ENCODE measurements at places on chromosomes 1 and 21.

DNA sequence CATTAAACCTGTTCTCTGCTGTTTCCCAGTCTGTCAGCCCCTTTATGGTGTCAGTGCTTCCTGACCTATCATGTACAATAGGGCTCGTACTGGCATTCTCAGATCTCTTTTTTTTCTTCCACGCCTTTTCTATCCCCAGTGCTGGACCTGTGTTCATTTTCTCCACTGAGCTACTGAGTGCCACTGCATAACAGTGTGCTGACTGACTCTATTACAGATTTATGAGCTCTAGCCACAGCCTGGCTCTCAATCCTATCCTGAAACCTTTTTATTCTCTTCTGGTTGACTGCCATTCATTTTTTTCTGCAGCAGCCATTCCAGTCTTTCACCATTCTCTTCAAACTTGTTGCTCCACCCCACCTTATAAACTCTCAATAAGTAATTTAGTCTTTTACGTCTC lies 59.6 kb upstream of the MACF1 start:
- no peak for DNase-seq

- no peak for DNase-seq
Observed at GRCh38 chr1:245996811-245997210, 510.3 kb downstream of the SMYD3 start.

- no peak for DNase-seq
Observed at GRCh38 chr1:151590961-151591360, 20.9 kb upstream of the SNX27 start.

DNA sequence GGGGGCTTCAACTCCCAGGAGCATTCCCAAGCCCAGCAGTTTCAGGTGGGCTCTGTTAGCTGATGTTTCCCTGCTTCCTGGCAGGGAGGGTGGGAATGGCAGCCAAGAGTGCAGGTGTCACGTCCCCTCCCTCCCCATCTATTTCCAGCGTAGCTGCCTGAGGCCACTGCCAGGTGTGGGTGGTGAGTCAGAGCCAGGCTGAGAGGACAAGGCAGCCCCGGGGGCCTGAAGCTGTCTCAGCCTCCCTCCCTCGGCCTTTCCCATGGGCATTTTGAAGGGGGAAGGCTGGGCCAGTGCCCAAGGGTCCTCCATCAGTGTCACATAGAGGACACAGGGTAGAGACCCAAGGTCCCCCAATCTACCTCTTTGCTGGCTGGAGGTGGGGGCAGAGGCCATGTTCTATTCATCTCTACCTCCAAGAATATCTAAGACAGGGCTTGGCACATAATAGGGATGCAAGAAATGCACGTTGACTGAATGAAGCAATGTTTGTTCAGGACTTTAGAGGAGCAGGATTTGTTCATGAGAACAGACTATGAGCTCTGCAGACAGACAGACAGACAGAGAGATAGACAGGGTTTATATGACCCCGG lies 34.4 kb upstream of the ID3 start:
- DNase-seq = no peak

DNA sequence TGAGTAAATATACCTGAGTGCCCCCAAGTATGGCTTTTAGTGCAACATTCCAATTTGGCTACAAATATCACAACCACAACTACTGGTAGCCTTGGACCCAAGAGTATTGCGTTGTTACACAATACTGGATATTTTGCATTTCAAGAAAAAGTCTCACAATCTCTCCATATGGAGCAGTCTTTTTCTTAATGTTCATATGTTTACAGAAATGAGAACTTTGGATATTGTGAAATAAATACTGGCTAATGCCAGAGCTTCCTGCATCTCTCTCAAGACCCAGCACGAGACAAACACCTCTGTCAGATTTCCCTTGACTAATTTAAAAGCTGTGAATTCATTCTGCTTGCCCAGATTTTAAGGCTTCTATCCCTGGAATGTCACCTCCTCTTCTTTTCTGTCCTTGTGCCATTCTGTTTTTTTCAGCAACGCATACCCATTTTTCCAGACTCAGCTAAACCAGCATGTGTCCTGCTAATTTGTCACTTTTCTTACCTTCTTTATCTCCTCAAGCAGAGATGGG lies 136.2 kb upstream of the BACE2 start:
- no peak for DNase-seq

DNA sequence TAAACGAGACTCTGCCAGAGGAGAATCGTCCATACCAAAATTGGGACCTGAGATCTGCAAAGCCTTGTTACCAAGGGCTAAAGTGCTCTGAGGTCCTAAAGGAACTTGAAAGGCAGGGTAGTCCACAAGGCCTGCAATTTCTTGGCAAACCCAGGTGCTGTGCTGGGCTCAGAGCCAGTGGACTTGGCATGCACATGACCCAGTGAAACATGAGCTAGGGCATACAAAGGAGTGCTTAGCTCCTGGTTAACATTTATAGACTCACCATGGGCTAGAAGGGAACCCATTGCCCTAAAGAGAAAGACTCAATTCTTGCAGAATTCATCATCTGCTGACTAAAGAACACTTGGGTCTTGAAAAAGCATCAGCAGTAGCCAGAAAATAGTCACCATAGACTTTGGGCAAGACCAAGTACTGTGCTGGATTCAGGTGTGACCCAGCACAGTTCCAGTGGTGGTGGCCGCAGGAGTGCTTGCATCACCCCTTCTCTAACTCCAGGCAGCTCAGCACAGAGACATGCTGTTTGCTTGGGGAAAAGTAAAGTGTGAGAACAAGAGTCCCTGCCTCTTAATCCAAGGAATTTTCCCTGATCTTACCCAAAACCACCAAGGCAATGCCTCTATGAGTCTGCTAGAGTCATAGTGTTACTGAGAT lies 1069.4 kb upstream of the ADGRL2 start:
- no peak for DNase-seq

- DNase-seq = no peak
Observed at GRCh38 chr1:150516050-150516591, 569 bp downstream of the FALEC start.

- DNase-seq = no peak
Observed at GRCh38 chr21:16117331-16117730, 387.5 kb downstream of the USP25 start.

DNA sequence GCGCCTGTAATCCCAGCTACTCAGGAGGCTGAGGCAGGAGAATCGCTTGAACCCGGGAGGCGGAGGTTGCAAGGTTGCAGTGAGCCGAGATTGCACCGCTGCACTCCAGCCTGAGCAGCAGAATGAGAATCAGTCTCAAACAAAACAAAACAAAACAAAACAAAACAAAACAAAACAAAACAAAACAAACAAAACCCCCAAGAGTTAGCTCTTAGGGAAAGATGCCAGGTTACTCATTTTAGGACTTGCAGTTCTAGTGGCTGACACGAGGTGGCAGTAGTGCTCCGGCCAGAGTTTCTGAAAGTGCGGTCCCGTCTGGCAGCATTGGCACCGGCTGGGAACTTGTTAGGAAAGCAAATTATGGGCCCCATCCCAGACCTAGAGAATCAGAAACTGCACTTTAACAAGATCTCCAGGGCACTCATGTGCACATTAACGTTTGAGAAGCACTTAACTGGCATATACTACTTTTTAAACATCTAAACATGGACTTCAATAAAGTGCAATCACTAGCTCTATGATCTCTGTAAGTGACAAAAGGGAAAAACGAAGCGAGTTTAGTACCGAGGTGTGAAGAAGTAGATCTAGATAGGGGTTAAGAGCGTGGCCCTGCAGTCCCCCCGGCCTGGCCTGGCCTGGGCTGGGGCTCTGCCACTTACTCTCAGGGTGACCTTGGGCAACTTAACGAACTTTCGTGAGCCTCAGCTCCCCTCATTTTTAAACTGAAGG lies 41.9 kb upstream of the TNFRSF1B start:
- DNase-seq = peak; percentile 88

DNA sequence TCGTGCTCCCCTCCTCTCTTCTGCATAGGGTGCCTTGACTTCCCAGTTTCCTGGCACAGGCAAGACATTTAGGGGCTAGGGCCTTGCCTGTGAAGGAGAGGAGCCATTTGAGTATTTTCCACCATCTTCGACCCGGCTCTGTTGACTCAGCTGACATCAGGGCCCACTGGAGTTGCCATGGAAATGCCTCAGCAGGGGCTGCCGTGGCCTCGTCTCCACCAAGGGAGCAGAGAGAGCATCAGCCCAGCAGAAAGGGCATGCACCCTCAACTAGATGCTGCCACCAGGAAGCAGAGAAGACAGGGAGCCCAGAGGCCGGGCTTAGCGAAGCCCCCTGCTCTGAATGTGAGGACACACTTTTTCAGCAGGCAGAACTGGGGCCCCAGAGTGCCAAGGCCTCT lies 101.9 kb upstream of the ACTL8 start:
- DNase-seq = no peak

DNA sequence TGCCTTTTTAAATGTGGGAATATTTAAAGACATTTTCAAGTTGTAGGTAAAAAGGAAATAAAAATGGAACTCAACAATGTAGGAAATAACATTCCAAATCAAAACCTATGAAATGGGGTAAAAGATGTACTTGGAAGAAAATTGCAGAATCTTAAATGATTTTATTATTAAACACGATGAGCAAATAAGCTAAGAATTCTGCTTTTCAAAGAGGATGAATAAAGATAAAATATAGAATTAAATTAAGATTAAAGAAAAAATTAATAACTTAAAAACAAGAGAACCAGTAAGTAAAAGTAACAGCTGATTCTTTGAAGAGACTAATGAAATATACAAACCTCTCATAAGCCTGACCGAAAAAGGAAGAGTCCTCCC lies 74.0 kb downstream of the NPHP4 start:
- no peak for DNase-seq

DNA sequence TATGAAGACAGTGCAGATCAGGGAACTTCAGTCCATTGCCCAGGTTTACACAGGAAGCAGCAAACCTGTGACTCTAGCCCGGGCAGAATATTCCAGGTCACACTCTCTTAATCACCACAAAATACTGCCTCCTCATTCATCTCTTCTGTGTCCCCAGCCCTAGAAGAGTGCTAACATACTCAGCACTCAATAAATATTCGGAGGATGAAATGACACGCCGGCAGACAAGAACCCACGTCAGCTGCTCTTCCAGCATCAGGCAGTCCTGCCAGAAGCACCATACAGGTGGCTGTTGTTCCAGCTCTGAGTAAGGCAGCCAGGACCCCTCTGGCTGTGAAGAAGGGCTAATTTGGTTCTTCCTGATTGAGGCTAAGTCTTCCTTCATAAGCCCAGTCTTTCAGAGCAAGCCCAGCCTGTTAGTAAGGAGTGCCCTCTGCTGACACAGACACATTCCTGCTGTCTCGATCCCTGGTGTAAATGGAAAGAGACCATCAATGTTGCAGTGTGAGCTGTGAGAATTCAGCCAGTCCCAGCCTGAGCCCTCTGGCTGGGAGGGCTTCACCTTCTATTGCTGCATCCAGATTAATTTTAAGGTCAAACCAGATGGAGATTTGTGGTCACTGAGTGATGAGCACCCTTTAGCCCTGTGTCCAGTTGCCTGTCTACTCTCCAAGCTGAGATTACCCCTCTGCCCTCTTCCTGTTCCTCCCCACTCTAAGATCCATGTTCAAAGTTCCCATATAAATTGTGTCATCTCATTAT lies 45.0 kb upstream of the KIRREL1 start:
- DNase-seq = no peak

- DNase-seq = peak; percentile 60
Observed at GRCh38 chr1:41898191-41898713, 20.5 kb downstream of the HIVEP3 start.

DNA sequence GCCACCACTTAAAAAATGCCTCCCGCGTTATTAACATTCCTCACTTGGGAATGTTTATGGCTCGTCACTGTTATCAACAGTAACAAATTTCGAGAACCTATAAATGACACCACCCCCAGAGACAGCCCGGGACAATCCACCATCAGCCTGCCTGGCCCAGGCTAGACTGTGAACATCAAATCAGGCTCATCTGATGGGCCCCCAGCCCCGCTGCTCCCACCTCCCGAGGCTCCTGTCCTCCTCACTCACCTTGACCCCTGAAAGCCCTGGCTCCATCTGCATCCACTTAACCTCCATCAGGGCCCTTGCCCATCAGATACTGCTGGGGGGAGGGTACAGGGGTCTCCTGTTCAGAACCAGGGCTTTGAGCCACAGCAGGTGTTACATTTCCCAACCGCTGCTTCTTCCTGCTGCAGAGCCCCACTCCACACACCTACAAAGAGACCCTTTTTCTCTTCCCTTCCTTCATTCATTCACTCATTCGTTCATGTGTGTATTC lies 156.5 kb upstream of the VAMP3 start:
- no peak for DNase-seq

- no peak for DNase-seq
Observed at GRCh38 chr1:200891774-200892157, 2.9 kb upstream of the INAVA start.

DNA sequence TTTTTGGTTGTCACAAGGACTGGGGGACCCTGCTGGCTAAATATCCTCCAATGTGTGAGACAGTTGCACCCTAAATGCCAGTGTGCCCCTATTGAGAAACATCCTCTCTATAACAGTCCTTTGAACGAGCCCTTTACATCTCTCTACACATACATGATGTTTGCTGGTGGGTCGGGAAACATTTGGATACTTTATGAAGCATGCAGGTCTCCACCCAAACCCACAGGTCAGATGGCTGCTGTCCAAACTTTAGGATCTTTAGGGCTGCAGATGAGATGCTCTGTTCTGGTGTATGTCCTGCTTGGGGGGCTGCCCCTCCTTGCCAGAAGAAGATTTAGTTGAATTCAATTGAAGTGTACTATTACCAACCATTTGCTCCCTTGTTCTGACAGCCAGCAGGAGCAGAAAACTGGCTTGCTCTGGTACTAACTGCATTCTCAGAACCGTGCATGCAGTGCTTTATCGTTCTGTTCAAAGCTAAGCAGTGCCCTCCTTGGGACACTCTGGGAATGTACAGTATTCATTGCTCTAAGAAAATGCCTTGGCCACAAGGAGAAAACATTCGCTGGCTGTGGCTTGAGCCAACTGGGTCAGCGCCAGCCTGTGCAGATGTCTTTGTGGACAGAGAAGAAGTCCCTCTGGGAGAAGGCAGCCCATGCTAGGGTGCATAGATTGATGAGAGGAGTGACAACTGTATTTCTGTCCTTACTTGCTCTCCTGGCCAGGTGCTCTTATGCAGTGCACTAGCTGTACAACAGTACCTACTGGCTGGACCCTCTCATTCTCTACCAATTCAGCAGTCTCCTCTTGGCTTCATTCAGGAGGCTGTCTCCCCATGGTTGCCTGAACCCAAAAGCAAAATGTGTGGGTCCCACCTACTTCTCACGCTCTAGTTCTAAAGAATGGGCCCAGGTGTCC lies 61.4 kb upstream of the DIRAS3 start:
- DNase-seq = no peak

DNA sequence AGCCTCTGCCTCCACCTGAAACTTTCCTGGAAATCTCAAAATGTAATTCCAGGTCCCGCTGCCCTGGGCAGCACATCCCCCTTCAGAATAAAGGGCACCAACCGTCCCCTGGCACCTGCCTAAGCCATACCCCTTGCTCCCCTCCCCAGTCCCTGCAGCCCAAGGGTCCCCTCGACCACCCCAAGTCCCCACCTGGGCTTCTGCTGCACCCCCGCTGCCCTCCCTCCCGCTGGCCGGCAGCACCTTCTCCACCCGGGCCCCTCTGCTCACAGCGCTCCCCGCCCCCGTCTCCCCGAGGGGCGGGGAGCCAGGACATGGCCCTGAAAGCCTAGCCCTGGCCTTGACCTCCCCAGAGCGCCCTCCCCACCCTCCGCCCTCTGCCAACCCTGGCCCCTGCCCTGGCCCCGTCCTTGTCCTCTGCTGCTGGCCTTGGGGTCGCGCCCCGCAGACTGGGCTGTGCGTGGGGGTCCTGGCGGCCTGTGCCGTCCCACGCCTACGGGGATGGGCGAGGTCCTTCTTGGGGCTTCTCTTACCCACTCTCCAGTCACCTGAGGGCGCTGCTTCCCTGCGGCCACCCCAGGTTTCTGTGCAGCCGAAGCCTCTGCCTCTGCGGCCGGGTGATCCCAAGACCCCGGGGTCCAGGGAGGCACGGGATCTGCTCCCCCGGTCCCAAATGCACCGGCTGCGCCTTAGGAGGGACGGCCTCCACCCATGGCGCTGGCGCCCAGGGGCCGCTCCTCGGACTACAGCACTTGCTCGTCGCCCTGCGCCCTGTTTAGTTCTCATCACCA lies 41.7 kb downstream of the WDR4 start:
- DNase-seq = no peak

All from effector memory CD8-positive, alpha-beta T cell (primary cell).